Stimulated activated CD8-positive, alpha-beta memory T cell treated with anti-CD3 and anti-CD28 coated beads, Interleukin-4, amount 100 ng/mL, for 4 hours (primary cell): ENCODE measurements at places on chromosomes 16 and 17.

DNA sequence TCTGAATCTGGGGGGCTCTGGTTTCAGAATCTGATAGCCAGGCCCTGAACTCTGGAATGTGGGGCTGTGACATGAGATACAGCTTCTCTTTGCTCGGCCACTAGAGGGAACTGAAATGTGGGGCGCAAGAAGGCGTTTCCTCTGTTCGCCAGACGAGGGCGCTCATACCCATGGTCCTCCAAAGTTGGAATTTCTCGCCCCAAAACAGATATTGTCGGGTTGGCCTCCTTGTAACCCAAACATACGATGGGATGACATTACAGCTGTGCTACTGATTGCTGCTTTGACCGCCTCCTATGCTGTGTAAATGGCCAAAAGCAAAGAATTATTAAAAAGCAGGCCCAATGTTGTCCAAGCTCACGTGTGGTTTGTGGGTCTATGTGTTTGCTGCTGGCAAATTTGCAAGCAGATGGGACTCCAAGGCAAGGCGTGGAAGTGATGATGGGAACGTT, 13.1 kb upstream of the MSI2 start:
- peak; percentile 34 for DNase-seq

DNA sequence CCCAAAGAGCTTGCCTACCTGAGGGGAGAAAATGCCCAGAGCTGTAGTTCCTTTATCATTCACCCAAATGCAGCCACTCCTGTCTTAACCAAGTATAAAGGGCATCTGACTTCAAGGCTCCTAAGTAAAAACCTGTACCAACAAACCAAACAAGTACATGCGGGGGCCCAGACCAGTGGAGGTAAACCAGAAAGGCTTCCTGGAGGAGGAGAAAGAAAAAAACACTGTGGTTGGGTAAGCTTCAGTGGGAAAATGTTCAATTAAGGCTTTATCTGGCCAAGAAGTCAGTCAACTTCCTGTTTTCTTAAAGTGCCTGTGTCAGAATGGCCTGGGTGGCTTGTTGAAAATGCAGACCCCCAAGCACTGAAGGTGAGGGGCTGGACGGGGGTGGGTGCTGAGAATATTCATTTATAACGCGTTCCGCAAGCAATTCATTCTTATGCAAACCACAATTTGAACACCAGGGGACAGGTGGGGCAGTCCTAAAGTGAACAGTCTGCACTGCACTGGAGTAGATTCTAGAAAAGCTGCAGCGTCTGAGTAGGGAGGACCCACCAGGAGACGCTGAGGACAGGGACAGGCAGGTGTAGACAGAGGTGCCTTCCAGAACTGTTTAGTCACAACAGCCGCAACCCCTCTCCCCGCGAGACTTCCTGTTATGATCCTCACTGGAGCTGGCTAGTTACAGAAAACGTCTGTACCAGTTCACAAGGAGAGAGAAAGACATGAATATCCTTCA, 467.1 kb downstream of the SOX9 start:
- DNase-seq: no peak

DNA sequence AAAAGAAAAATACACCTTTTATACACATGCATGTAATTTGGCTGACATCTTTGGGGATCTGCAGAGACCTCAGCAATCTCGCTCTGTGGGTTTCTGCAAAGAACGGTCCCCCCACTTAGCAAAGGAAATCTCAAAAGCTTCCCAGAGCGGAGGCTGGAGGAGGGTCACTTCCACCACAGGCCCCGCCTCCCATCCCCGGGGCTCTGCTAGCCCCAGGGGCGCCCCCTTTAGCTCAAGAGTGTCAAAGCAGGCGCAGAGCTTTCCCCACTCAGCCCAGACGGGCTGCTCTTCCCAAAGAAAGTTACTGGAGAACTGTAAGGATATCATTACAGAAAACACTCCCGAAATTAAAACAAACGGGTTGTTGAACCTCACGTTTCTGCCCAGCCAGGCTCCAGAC, 11.4 kb downstream of the SLC13A5 start:
- DNase-seq: no peak

DNA sequence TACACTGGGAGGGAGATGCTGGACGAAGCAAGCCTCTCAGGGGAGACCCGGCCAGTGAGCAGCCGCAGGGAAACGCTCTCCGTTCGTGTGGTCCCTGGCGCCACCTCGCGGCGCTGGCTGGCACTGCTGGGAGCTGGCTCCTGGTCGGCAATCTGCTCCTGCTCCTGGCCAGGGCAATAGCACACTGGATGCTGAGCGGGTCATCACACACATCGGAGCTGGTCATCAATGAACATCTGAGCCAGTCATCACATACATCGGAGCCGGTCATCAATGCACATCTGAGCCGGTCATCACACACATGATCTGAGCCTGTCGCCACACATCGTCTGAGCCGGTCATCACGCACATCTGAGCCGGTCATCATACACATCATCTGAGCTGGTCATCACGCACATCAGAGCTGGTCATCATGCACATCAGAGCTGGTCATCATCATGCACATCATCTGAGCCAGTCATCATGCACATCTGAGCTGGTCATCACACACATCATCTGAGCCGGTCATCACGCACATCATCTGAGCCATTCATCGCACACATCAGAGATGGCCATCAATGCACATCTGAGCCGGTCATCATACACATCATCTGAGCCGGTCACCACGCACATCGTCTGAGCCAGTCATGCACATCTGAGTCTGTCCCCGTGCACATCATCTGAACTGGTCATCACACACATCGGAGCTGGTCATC, 217.3 kb downstream of the RBFOX3 start:
- DNase-seq: peak; percentile 12

GRCh38 chr17:13797863-13798262, 196.1 kb upstream of the HS3ST3A1 start:
- no peak for DNase-seq

- no peak for DNase-seq
Observed at GRCh38 chr17:7781429-7781828, 52.6 kb upstream of the KDM6B start.

DNA sequence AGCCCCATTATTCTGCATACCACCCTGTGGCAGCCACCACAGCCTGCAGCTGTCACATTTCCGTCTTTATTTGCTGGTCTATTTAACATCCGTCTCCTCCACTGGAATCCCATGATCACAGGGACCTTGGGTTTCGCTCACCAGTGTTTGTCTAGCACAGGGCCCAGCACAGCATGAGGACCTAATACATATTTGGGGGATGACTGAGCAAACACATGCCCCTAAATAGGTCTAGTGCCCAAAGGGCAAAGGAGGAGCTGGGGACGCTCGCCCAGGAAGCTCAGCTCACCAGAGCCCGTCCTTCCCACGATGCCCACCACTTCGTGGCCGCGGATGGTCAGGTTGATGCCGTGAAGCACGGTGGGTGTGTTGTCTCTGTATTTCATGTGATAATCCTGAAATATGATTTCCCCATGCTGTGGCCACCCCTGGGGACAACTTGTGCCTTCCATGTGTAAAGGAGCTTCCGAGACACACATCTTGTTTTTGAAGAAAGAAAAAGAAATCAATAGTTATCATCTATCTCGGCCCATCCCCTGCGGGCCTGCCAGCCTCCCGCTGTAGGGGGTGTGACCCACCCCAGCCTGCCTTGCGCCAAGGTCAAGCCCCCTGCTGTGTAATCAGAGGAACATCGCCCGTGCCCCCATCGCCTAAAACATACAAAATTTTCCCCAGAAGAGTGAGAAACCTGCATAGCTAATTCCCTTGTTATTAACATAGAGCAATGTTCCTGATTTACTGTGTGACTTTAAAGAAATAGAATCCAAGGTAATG, 21.0 kb upstream of the ABCC12 start:
- no peak for DNase-seq

DNA sequence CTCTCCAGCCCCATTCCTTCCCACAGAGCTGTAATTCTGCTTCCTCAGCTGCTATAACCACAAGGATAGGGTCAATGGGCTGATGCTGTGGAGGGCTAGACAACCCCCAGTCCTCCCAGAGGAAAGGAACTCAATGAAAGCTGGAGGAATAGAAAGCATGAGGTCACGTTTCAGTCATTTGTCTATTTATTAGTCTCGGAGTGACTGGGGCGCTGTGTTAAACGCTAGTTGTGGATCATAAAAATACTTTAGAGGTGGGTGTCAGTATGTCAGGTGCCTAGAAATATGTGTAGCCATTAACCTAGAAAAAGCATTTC, 787 bp upstream of the CCL3L1 start:
- DNase-seq: no peak

DNA sequence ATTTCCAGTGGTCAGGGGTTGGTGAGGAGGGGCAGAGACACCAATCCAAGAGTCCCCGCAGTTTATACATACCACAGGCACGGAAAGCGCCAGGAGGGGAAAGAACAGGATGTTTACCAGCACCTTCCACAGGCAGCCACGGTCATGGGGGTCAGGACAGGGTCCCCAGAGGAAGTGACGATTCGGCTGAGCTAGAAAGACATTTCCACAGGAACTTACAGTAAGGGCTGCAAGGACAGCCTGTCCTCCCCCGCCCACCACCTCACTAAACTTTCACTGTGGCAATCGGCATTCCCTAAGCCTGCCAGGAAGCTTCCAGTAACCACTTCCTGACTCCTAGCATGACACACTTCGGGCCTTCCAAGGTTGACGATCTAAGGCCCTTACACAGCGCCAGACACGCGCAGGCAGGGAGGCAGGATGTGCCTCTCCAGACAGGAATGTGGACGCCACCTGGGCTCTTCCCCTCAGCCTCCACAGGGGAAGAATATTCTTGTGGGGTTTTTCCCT, 1.2 kb upstream of the MT2A start:
- no peak for DNase-seq

- no peak for DNase-seq
Observed at GRCh38 chr17:57597531-57598453, 147.3 kb downstream of the CCDC182 start.

DNA sequence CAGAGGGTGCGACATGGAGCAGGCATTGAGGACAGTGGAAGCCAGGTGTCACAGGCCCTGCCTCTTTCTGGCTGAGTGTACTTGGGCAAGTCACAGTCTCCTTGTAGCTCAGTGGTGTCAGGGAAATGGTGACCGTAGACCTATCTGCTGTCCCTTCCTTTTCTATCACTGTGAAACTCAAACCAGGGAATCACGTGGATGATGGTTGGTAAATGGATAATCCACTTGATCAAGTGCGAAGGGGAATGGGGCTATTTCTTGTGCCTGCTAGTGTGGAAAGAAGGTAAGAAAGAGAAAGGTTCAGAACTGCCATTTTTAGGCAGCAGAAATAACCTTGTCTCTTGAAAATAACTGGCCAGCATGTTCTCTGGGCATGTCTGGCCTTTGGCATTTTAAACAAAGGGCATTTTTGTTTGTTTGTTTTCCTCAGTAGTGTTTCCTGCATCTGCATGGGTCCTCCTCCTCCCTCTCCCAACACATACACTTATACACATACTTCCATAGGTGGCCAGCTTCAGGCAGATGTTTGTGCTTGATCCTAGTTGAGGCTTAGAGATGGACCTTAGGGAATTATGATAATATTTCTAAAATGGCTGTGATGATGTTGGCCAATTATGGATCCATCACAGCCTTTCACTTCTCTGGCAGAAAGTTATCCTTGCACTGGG, 7.1 kb downstream of the TBX4 start:
- no peak for DNase-seq

DNA sequence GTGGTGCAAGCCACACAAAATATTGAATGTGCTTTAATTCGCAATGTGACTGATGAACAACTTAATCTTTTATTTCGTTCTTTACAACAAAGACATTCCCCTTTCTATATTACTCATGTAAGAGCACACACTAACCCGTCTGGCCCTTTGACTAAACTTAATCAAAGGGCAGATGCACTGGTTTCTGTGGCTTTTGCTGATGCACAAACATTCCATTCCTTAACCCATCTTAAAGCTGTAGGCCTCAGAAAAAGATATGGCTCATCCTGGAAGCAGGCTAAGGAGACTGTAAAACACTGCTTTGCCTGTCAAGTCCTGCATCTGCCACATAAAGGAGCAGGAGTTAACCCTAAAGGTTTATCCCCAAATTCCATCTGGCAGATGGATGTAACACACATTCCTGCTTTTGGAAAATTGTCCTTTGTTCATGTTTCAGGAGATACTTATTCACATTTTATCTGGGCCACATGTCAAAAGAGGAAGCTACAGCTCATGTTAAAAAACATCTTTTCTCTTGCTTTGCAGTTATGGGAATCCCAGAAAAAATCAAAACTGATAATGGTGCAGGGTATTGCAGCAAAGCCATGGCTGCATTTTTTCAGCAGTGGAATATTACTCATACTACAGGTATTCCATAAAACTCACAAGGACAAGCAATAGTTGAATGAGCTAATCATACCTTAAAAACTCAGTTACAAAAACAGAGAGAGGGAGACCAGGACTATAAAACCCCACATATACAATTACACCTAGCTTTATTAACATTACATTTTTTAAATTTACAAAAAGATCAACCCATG, 137.2 kb downstream of the AHSP start:
- no peak for DNase-seq

DNA sequence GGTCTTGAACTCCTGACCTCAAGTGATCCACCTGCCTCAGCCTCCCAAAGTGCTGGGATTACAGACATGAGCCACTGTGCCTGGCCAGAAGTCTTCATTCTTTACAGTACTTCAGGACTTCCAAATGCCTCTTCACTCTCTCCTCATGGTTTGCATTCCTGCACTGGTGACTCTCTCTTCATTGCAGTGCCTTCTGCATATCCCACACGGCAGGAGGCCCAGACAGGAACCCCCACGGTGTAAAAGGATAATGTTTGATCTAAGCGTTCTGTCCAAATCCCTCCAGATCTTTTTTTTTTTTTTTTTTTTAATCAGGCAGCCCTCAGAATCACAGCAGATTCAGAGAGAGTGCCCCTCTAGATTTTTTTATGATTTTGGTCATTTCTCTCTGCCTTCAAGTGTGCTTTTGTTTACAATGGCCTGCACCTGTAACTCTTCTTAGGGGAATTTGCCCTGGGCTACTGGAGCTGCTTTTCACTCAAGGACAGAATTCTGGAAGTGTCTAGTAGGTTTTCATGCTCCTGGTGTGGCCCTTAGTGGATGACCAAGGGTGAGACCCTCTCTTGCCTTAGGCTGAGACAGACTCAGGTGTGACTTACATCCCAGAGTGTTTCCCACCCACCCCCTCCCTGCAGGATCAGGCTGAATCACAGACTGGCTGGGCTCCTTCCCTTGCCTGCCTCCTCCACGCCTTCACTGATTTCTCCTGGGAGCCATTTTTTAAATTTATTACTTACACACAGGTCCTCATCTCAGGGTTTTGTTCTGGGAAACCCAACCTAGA, 19.8 kb upstream of the NF1 start:
- DNase-seq: no peak

GRCh38 chr17:48835971-48836370, 5.1 kb downstream of the CALCOCO2 start:
- DNase-seq: no peak

- DNase-seq: no peak
Observed at GRCh38 chr17:54029986-54030385, 207.3 kb downstream of the KIF2B start.

- no peak for DNase-seq
Observed at GRCh38 chr16:4337540-4338088, 13.5 kb downstream of the PAM16 start.
